ENCODE measurements at places on chromosomes 13 and 19. TPM values are rescaled to one million over a fixed set of nuclear protein-coding genes. Genes with fewer than 3 reads are reported as not detected.

Gene LILRA1
- total RNA-seq: 0.84 TPM

- DNase-seq: peak; percentile 24
Observed at GRCh38 chr13:80716610-80717081, 375.7 kb upstream of the SPRY2 start.

DNA sequence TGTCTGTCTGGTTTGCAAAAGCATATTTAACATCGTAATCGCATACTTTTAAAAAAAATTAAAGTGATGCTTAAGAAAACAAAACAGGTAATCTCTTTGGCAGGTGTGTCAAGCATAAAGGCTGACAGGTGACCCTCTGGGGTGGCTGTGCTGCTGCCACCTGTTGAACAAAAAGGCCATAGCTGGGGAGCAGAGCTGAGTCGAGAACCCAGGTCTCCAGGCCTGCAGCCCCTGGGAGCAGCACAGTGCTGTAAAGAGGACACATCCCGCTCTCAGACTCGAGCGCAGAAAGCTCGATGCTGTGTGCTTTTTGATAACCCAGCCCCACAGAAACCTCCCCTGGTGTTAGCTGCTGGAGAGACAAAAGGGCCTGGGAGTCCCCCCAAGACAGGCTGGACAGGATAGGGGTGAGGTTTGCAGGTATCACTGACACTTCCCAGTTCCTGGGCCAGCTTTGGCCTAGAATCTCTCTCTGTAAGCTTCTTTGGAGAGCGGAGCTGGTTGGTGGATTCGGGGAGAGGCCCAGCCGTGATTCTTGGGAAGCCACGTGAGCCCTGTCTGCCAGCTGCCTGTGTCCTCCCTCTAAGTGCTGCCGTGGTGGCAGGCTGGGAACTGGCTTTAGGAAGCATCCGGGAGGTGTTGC is 66.9 kb downstream of the C13orf42 start:
- DNase-seq: no peak

- no peak for DNase-seq
Observed at GRCh38 chr19:13100031-13100588, 2.5 kb downstream of the LYL1 start.

GRCh38 chr19:6249296-6249695 is 30.5 kb downstream of the MLLT1 start:
- no peak for DNase-seq

- no peak for DNase-seq
Observed at GRCh38 chr13:29855009-29855408, 4.6 kb upstream of the UBL3 start.

Gene PGLYRP2
- total RNA-seq: not detected

GRCh38 chr13:39036212-39036611 is 1.7 kb downstream of the PROSER1 start:
- no peak for DNase-seq

Gene ITGBL1
- 2.1 TPM for total RNA-seq

Gene UGGT2
- total RNA-seq: 29.3 TPM

DNA sequence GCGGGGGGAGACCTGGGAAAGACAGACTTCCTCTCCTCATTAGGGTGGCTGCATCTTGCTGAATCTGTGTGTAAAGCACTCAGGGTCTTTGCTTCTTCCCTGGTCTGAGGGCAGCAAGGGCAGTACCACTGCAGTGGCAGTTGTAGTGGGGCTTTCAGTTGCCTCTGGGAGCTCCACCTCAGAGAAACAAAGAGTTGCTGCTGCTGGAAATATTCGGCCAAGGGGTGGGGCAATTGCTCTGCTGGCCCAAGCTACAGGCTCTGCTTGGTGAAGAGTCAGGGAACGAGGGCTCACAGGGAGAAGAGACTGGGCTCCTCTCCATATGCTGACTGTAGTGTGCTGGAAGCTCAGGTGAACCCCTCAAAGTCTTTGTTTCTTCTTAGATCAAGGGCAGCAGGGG is 52.5 kb downstream of the POSTN start:
- DNase-seq: no peak

Gene TOMM40
- total RNA-seq: 63.4 TPM

Gene LGALS7B
- not detected for total RNA-seq

- DNase-seq: peak; percentile 78
Observed at GRCh38 chr19:5032101-5032967, 63.4 kb downstream of the KDM4B start.

DNA sequence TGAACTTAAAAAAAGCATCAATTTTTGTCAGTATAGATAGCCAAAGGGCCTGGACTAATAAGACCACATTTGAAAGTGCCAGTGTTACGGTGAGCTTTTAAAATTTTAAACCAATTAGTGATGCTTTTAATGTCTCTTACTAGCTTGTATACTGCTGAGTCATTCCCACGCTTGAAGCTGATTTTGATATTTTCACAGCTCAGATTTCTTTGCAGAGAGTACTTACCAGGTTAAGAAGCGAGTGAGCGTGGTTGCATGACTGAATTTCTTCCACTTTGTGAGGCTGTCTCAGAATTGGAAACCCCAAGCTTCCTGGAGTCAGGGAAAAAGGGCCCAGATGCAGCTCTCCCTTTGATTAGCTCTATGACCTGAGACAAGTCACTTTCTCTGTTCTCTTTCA is 74.5 kb upstream of the NBEA start:
- no peak for DNase-seq

DNA sequence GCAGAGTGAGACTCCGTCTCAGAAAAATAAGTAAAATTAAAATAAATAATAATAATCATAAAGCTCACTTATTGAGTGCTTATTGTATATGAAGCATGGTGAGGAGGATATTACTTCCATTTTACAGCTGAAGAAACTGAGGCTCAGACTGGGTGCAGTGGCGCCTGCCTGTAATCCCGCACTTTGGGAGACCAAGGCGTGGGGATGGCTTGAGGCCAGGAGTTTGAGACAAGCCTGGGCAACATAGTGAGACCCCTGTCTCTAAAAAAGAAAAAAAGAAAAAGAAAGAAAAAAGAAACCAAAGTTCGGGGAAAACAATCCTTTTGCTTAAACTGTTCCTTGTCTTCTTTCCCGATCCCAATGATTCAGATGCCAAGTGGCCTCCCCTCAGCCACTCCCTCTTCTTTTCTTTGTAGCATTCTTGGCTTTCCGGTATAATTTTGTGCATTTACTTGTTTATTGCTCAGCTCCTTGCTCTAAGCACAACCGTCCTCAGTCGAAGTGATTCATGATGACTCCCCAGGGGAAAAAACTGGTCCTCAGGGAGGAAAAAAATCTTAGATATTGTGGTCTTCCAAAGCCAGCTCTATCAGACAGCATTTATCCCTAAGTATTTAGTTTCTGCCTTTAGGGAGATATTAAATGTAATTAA is 965 bp upstream of the EIF3G start:
- peak; percentile 30 for DNase-seq

DNA sequence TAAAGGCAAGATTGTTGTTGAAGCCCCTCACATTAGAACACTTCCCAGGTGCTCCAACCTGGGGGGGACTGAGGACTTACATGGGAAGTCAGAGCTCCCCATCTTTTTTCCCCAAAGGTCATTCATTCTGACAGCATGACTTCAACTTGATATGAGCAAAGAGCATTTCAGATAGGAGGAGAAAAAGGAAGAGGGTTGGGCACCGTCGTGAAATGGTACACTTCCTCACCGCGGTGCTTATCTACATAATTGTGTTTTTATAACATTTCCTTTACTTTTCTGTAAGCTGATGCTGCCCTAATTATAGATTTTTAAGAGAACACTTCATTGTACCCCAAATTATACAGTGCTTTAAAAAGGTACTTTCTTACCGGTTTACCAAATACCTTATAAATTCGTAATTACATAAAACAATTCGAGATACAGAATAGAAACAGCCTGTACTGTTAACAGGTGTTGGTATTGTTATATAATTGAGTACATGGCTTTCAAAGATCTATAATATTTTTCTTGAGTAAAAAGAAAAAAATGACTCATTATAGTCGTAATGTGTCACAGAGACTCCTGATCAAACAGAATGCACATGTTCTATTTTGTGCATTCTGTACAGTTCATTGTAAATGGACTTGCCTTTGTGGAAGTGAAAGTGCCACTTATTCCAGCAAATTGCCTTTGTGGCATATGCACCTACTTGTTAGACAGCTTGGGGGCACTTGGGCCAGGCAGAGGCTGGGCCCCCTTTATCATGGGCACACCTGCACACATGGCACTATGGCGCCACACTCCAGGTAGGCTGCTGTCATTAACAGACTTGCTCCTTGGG is 81.8 kb downstream of the GGACT start:
- DNase-seq: no peak

GRCh38 chr13:29654384-29654783 is 58.9 kb upstream of the SLC7A1 start:
- no peak for DNase-seq

- no peak for DNase-seq
Observed at GRCh38 chr19:31992750-31993149, 352.7 kb upstream of the ZNF507 start.

Gene CALR3
- 0.17 TPM for total RNA-seq

DNA sequence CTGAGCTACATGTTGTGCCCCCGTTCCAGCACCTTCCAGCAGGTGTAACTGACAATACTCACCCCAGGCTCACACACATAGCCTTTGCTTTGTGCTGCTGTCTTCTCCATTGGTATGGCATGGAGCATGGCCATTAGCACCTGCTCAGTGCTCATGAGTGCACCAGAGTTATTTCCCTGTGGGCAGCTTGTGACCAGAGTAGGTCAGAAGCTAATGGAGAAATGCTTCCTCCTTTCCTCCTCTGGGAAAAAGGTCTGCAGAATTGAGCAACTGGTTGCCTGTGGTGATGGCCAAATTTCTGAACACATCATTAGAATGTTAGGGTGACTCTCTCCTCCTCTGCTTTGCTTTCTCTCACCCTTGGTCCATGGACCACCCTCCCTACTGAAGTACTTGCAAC is 344.5 kb upstream of the TMTC4 start:
- no peak for DNase-seq

Gene ATP4B
- not detected for total RNA-seq

Gene HIPK4
- 0.18 TPM for total RNA-seq

GRCh38 chr13:54945973-54946372 is 1917.4 kb downstream of the OLFM4 start:
- DNase-seq: no peak

- no peak for DNase-seq
Observed at GRCh38 chr13:33690354-33690753, 127.6 kb upstream of the RFC3 start.

DNA sequence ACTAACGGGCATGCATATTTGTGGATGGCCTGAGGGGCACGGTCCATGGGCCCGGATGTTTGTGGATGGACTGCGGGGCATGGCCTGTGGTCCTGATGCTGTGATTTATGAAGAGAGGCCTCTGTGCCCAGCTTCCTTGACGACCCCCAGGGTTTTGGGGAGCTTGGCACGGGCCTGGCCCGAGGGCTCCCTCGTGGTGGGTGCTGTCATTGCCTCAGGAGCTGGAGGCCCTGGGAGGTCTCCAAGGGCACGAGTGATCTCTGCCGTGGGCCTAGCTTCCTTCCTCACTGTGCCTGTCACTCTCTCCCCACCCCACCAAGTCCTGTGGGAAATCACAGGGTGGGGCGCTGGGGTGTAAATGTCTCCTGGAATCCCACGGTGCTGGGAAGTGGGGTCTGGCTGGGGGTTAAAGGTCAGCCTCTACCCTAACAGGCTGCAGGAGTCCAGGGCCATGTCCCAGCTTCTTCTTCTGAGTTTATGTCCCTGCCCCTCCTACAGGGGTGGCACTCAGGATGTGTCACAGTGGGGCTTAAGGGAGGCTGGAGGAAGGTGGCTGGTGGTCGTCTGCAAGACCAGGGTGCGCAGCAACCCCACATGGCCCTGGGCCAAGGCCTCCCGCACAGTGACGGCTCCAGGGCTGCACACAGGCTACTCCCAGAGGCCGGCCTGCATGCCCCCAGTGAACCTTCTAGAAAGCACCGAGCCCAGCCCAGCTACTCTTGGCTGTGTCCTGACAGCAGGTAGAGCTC is 27.6 kb upstream of the RANBP3 start:
- no peak for DNase-seq

GRCh38 chr13:66171920-66172319 is 1058.2 kb downstream of the PCDH9 start:
- no peak for DNase-seq

Gene WTIP
- 7.4 TPM for total RNA-seq

DNA sequence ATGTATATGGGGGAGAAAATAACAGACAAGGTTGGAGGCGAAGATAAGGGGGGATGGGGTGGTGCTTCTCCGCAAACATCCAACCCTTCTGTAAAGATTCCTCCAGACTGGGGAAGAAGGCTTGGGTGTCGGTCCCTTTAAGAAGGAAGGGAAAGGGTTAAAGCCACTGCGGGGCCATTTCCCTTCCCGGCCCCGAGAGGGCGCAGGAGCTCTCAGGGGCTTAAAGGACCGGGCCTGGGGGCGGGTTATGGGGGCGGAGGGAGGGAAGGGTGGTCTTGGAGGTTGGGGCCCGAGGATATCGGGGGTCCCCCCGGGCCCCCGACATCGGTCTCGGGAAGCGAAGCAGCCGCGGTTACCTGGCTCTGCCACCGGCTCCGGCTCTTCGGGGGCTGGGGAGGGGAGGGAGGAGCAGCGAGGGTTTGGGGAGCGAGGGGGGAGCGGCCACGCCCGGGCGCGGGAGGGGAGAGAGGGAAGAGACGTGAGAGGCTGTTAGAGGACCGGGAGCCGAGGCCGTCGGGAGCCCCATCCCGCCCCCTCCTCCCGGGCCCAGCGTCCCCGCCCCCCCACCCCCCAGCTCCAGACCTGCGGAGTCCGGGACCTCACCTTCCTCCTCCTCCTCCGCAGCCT is 2.8 kb downstream of the TNNT1 start:
- DNase-seq: no peak

DNA sequence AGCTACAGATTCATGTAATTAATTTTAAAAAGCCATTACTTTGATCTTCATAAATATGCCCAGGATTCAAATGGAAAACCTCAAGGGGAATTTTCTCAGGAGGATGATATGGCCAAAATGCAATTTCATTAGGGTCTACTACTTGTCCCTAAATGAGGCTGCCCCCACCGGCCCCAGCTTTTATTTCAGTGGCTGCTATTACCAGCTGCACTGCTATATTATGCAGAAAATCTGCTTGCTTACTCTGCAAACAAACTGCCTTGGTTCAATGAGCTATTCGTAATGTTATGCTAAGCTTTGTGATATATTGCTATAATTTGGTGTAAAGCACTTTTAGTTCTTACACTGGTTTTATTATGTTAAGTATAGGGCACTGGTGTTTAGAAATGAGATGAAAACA is 137.3 kb upstream of the TMTC4 start:
- DNase-seq: no peak

DNA sequence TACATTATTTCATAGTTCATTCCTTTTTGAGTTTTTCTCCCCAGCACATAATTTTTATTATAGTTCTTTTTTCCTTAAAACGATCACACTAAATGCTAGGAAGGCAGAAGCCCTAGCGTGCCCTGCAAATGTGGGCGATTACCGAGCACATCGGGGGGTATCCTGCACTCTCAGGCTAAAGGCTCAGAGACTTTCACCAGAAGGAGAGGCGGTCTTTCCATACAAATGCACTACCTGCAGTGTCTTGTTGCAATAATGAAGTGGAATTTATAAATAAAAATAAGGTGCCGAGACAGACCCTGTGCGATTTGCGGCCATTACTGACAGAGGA is 29.3 kb upstream of the SPACA7 start:
- no peak for DNase-seq

All from adrenal gland (tissue), 19 donors.